Motor neuron (in vitro differentiated cells): ENCODE measurements at places on chromosomes 11 and 22. TPM values are rescaled to one million over a fixed set of nuclear protein-coding genes. Genes with fewer than 3 reads are reported as not detected.

The KCNJ1 gene
- total RNA-seq = 0.05 and 0.09 TPM in 2 replicates

The IL18BP gene
- 1.7 and 3.2 TPM in 2 replicates for total RNA-seq

The LSP1 gene
- total RNA-seq = 0.63 and 0.79 TPM in 2 replicates

The APOC3 gene
- not detected in 2 replicates for total RNA-seq

The ANO9 gene
- total RNA-seq = 0.60 and 1.0 TPM in 2 replicates

The BCR gene
- total RNA-seq = 29.2 and 34.7 TPM in 2 replicates

The CYB5R2 gene
- total RNA-seq = 0.54 and 0.56 TPM in 2 replicates

The WNT7B gene
- 0.27 and 1.4 TPM in 2 replicates for total RNA-seq

The SERPIND1 gene
- 0.86 and 2.2 TPM in 2 replicates for total RNA-seq

The GSTT2B gene
- total RNA-seq = 19.5 and 20.1 TPM in 2 replicates

The OR52B2 gene
- total RNA-seq = 0.18 TPM in 1 of 2 replicates, not detected in the other
